CD14-positive monocyte (primary cell): ENCODE measurements at places on chromosomes 6 and 20.

DNA sequence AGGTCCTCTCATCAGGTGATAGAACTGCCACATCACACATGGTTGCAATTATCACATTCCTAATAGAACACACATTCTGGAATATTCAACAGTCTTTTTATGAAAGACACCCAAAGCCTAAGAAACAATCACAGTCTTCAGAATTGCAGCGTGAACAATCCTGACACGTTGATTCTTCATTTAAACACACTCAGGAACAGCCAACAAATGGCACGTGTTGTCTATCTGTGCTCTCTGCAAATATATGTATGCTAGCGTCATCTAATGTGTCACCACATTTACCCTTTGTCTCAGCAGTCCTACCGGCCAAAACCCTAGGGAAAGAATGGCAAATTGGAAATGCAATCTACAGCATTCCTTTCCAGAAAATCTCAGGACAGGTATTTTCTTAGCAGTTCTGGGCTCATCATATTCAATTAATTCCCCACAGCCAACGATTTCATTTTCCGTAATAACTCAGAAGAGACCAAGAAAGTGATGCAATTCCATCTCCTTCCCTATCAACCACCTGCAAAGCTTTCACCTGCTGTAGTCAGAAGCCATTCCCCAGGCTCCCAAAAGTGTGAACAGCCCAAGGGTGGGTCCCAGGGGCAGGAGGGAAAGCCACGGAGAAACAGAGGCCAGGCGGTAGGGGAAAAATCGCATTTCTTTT, 280.3 kb upstream of the JARID2 start:
- no peak for DNase-seq

DNA sequence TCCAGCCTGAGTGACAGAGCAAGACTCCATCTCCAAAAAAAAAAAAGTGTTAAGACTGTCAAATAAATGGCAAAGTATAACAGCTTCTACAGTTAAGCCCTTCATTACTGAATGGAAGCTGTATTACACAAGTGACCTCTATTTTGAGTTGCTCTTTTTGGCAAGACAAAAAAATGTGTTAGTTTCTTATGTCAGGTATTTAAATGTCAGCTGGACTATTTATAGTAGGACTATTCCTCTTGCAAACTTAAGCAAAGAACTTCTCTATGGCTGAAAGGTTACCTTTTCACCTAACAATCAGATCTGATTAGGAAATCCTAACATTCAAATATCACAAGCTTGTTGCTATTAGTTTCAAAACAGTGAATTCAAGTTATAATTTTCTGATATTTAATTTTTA, 12.4 kb downstream of the UBE2V1 start:
- no peak for DNase-seq

DNA sequence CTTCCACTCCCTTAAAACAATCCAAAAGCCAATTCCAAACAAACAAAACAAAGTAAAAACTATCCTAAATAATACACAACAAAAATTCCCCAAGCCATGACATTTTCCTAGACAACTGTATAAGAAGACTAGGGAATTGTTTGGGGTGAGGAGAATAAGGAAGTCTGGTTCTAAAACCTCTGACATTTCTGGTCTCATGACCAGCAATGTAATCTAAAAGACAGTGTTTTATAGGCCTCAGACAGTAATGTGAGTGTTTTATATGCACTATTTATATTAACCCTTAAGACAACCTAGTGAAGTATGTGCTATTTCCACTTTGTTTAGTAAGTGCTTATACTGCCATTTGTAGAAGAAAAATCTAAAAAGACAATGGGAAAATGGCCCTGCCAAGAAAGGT, 13.0 kb upstream of the RCAN2 start:
- DNase-seq = no peak

GRCh38 chr6:52284131-52284459, 447 bp downstream of the MCM3 start:
- DNase-seq = no peak

DNA sequence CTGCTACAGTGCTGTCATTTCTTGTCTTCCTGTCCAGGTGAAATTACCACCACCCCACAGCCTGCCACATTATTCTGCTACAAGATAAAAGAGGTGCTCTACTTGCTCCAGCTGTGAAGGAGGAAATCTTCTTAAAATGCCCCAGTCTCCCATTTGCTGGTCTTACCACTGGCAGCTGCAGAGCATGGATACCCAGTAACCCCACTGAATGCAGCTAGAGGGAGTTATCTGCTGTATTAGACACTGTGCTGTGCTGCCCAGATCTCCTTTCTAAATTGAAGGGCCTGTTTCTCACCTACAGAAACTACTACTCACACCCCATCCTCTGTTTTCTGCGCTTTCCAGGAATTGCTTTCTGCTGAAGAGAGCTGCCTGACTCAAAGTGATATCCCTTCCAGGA, 517.8 kb downstream of the PKHD1 start:
- DNase-seq = no peak

- no peak for DNase-seq
These were observed 43.1 kb upstream of the PHACTR3 start for GRCh38 chr20:59561228-59561605.

GRCh38 chr20:35301426-35301825, 9.2 kb upstream of the FAM83C start:
- no peak for DNase-seq

DNA sequence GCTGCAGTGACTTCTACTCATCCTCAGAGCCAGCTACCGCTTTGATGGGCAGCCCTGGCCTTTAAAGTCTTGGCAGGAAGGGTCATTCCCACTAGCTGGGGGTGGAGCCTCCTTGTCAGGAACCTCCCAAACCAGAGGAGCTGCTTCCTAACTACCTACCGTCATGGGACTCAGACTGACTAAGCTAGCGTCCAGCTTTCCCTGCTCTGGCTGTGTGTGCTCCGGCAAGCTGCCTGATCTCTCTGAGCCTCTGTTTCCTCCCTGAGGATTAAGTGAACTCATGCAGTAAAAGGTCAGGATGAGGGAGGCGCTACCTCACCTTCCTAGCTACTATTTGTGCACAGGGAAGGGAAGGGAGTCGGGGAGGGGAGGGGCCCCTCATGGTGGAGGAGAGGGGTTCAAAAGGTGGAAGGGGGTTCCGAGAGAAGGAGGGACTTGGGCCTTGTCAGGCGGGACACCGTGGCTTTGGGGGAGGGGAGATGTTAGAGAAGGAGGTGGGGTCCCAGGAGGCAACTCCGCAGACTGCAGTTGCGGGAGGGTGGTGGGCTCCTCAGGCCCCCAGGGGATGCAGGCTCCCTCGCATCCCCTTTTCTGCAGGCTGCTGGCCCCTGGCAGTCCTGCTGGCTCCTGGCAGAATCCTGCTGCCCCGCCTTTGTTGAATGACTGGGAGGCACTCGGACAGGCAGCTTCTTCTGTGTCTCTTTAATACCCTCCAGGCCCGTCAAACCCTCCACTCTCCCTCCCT, 9.8 kb downstream of the DUSP15 start:
- no peak for DNase-seq

DNA sequence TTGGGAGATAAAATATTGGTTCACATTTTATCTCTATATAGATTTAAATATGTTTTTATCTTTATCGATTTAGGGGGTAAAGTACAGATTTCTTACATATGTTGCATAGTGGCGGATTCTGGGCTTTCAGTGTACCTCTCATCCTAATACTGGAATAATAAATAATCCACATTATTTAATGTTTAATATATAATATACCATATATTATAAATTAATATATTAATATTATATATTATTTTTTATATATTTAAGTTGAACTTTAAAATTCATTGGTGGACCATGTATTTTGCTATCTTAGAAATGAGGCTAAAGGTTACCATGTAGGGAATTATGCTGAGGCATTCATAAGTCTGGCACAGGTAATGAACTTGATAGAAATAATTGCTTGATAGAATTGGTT, 89.6 kb upstream of the POPDC3 start:
- no peak for DNase-seq

DNA sequence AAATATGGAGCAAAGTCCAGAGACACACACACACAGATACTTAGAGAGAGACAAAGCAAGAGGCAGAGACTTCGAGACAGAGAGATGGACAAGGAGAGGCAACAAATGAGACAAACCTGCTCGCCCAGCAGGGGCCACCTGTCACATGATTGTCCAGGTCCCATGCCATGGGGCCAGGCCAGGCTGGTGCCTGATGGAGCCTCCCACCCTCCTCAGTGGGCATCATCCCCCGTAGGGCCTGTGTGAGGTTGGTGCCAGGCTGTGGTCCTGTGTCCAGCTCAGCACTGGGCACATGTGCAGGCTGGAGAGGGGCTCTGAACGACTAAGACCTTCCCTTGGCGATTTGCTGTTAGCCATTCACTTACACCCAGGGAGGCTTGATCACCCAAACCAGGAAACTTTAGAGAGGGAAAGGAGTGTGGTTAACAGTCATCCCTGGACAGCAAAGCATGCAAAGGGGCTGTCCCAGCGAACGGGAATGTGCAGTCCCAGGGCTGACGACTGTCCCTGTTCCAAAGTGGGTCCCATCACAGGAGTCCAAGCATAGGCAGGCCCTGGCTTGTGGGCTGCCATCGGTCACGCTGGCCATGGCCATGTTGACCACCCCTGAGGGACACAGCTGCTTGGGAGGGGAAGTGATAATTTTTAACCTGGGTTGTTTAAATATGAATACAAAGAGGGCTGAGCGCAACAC, 38.4 kb upstream of the PHACTR3 start:
- no peak for DNase-seq

- no peak for DNase-seq
These were observed 52.0 kb upstream of the PLEKHG1 start for GRCh38 chr6:150547502-150548222.

- no peak for DNase-seq
These were observed 23.0 kb downstream of the TFB1M start for GRCh38 chr6:155291291-155291690.

- DNase-seq = no peak
These were observed 7.8 kb upstream of the APMAP start for GRCh38 chr20:25000268-25000801.

DNA sequence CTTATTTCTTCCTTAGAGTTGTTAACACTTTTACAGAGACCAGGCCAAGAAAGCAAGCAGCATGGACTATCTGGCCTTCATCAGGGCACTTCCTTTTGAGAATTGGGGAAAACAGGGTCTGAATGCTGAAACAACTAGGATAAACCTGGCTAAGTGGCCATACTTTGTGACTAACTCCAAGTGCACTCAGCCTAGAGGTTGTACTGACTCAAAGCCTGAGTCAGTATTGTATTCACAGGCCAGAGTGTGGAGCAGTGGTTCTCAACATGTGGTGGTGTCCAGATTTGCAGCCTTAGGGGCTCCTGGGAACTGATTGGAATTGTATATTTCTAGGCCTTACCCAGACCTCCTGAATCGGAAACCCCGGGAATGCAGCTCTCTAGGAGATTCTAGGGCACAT, 20.1 kb downstream of the SEC23B start:
- DNase-seq = no peak

GRCh38 chr20:36407199-36407733, 101.1 kb downstream of the DLGAP4 start:
- no peak for DNase-seq

DNA sequence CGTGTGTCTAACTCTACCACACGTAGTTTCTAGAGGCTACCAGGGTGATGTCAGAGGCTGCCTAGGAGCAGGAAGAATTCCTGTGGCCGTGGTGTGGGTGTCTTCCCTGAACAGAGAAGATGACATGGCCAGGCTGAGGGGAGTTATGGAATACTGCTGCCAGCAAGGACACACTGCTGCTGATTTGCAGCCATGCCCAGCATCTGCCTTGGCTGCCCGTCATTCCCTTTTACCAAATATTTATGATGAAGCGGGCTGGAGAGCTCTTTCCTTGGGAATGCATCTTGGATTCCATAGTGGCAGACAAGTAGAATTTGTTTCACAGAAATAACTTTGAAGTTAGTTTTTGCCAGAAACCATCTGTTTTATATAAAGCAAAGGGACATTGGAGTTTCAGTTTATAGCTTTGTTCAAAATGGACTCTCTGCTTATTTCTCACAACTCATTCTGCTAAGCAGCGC, 80.8 kb upstream of the VSTM2L start:
- no peak for DNase-seq

GRCh38 chr20:40196846-40197436, 492.1 kb downstream of the MAFB start:
- DNase-seq = no peak

- DNase-seq = no peak
These were observed 255.3 kb upstream of the POU3F2 start for GRCh38 chr6:98579079-98579478.

DNA sequence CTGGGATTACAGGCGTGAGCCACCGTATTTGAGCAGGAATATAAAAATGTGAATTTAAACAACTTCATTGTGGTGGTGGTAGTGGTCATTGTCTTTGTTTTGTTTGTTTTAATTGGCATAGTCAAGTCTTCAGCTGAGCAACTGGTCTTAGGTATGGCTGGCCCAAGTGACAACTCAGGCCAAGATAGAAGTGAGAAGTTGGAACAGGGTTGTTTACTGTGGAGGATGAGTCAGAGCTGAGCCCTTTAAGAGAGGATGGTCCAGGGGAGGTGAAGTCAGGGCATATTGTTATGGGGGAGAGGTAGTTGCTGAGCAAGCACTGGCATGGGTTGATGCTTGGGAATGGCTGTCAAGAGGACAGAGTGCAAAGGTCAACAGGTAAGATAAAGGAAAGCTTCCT, 308.2 kb downstream of the FARS2 start:
- DNase-seq = no peak

- no peak for DNase-seq
These were observed 2.4 kb downstream of the MICAL1 start for GRCh38 chr6:109453156-109453555.

DNA sequence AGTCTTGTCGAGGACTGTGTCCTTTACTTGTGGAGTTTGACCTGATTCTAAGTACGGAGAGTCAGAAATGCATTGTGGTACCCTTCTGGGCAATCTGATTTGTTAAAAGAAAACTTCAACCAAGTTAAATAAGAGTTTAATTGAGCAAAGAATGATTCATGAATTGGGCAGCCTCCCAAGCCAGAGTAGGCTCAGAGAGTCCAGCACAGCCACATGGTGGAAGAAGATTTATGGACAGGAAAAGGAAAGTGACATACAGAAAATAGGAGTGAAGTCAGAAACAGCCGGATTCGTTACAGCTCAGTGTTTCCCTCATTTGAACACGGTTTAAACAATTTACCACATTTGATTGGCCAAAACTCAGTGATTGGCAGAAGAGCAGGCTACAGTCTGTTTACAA, 329.2 kb downstream of the DHX35 start:
- DNase-seq = no peak

GRCh38 chr6:64062960-64063683, 427.5 kb downstream of the PHF3 start:
- DNase-seq = no peak

DNA sequence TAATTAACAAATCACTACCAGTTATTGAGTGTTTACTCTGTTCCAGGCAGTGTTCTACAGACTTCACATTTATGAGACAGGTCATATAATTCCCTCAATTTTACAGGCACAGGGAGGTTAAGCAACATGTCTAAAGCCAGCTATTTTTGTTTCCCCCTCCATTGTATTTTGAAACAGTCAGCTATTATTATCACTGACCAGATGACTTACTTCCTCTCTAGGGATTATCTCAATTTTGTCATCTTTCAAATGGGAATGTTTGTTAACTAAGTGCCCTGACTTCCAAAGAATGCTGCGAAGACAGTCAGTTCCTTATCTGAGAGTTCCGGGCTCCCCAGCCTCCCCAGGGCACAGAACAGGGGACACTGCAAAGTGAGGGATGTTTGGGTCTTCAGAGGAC, 5.6 kb upstream of the CNPY3 start:
- peak; percentile 58 for DNase-seq

GRCh38 chr20:37282556-37282955, 6.9 kb upstream of the MANBAL start:
- no peak for DNase-seq
